ENCODE measurements at places on chromosomes 6 and 20.
A peak's percentile ranks its signal among the peaks of the same experiment; 100 is the strongest.

GRCh38 chr20:59948828-59949720 lies 8.9 kb downstream of the FAM217B start:
- no peak for DNase-seq

- DNase-seq = no peak
These were observed 619 bp downstream of the DAAM2 start for GRCh38 chr6:39792540-39793450.

DNA sequence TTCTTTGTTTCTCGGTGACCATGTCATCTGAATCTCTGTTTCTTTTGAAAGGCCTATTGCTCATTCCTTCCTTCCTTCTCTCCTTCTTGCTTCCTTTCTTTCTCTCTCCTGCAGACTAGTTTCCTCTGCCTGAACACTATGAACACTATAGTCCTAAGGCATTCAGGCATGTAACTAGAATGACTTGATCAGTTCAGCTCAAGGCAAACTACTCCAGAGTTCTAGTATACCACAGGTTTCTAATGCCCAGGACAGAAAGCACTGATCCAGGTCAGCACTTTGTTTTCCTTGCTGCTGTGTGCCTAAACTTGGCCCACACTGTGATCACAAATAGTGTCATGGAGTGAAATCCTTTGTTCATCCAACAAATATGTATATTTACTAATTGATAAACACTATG lies 324.1 kb upstream of the GJE1 start:
- no peak for DNase-seq

DNA sequence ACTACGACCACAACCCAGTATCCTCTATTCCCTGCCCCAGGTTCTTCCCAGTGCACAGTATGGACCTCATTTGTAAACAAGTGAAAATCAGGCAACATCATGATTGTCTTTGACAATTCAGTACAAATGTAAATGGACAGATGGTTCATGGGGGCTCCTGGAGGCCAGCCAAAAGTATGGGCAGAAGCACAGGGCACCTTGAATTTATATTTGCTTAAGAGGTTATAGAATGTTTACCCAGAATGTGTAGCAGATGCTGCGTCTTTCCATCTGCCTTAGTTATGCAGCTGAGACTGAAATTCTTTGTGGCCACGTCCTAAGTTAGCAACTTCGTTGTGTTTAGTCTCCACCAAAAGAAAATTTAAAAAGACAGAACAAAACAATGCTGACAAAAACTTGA lies 559.6 kb upstream of the NRSN1 start:
- no peak for DNase-seq

DNA sequence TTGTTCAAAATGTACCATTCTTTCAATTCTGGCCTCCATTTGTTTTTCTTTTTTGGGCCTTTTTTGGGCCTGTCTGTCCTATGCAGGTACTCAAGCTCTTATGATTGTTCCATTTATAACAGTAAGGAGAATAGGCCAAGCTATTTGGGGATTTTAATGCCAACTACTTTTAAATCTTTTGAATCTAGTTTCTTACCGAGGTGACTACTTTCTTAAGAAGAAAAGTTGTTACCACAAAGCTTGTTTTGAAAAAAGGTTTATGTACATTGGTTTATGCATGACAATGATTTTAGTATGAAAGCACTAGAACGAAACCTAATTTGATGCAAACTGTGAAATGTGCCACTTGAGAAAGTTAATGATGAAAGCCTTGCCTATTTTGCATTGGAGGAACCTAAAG lies 98.3 kb upstream of the MTHFD1L start:
- no peak for DNase-seq

GRCh38 chr20:48294196-48294595 lies 508.9 kb upstream of the SULF2 start:
- DNase-seq = no peak

DNA sequence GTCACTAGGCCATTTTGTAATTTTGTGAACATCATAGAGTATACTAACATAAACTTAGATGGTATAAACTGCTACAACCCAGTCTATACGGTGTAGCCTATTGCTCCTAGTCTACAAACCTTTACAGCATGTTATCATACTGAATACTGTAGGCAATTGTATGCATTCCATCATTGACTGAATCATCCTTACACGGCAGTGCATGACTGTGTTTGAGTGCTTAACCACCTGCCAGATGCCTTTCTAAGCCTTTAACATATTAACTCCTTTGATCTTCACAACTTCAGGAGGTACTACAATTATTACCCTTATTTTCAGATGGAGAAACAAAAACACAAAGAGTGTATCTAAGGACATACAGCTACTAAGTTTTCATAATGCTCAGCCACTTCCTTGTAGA lies 14.0 kb downstream of the DPPA5 start:
- no peak for DNase-seq

- no peak for DNase-seq
These were observed 24.8 kb downstream of the SAMHD1 start for GRCh38 chr20:36926653-36927200.

DNA sequence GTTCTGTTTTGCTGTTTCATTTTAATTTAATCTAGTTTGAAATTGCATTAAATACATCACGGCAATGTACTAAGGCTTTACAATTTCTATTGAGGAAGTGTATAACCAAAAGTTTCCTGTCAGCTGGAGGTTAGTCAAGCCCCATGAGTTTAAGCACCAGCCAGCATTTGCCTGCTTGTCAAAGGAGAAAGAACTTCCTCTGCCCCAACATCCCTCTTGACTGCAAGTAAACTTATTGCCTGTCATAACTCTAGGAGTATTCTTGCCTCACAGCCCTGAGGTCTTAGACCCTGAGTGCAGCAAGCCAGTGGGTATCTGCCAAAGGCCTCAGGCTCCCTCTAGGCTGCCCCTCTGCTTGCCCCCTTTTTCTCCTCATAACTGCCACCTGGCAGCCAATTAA lies 106.7 kb upstream of the INSM1 start:
- no peak for DNase-seq

- DNase-seq = no peak
These were observed 32.9 kb upstream of the BACH2 start for GRCh38 chr6:90329386-90330077.

GRCh38 chr6:110741517-110741916 lies 73.8 kb downstream of the CDK19 start:
- no peak for DNase-seq

GRCh38 chr6:28488916-28489365 lies 26.7 kb downstream of the GPX6 start:
- peak; percentile 25 for DNase-seq

DNA sequence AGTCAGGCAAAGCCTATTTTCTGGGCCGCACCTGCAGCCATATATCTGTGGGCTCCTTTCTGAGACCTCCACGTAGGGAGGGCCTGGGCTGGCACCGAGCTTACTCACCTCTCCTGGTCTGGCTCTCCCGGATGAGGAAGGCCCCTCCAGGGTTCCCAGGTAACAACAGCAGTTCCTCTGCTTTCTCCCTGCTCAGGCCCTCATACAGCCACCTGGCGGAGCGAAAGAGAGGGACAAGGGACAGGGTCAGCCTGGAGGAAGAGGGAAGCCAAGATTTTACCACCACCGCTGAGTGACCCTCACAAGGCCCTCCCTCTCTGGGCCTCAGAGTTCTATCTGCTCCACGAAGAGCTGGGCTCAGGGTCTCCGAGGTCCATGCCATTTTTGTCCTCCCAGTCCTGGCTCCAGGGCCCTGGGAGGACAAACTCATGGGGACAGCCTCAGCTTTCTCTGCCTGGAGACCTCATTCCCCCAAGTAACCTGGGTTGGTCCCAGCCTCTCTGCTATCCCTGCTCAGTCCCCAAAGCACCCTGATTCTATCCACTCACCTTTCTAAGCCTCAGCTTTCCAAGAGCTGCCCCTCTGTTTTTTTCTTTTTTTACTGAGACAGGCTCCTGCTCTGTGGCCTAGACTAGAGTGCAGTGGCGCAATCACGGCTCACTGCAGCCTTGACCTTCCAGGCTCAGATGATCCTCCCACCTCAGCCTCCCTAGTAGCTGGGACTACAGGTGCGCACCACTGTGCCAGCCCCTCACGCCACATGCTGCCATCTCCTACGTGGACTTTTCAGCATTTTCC lies 13.3 kb downstream of the SLA2 start:
- no peak for DNase-seq

GRCh38 chr20:53752583-53752970 lies 158.9 kb upstream of the ZNF217 start:
- DNase-seq = no peak

- no peak for DNase-seq
These were observed 65.1 kb upstream of the DUSP22 start for GRCh38 chr6:227074-227782.

- DNase-seq = no peak
These were observed 23.0 kb downstream of the PACRG start for GRCh38 chr6:162750776-162751175.

GRCh38 chr6:157150076-157150475 lies 173.2 kb downstream of the TMEM242 start:
- DNase-seq = no peak

- no peak for DNase-seq
These were observed 1.1 kb downstream of the SLC22A1 start for GRCh38 chr6:160122744-160123143.

DNA sequence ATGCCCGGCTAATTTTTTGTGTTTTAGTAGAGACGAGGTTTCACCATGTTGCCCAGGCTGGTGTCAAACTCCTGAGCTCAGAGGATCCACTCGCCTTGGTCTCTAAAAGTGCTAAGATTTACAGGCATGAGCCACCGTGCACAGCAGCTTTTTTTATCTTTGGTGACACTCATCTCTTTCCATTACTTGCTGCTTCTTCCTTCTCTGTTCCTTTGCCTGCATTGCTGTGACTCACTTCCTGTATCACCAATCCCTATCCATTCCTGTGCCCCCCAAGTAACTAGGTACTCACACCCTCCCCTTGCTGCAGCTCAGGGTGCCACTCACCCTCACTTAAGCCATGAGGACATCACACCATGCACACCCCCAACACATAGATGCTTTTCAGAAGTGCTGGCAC lies 24.6 kb downstream of the KHDC1L start:
- DNase-seq = no peak

- peak; percentile 42 for DNase-seq
These were observed 838 bp downstream of the STMN3 start for GRCh38 chr20:63652192-63652980.

GRCh38 chr6:33620856-33621710 lies at the start of gene ITPR3:
Gene ITPR3, plus strand, starts transcription at chr6:33621322. Its CDS starts 281 bp downstream, at chr6:33621603.
- peak; percentile 71 for DNase-seq

DNA sequence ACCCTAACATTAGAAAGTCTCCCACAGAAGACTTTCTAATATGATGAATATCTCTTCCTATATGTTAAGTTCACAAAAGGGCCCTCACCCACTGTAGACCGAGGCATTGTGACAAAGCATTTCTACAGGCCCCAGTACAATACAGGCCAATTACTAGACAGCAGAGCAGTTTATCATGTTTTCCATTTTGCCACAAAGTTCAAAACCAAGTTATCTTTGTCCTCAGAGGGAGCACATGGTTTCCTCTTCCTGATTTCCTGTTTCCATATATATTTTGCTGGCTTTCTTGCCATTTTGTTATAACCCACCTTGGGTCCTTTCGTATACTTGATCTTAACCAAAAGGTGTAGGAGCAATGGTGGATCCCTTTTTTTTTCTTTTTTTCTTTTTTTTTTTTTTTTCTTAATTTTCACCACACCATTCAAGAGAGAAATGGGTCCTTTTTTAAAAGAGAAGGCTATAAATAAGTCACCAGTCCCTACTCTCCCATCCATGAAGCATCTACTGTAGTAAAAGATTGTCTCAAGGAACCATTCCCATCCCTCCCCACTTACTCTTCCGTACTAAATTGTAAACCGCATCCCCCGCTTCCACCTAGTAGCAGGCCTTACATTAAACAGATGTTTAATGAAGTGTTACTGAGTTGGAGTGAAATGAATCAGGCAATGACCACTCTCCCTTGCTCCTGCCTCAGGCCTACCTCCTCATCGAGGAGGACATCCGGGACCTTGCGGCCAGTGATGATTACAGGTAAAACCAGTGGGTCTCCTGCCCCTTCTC lies 2.1 kb upstream of the UBE2C start:
- DNase-seq = no peak

- no peak for DNase-seq
These were observed 26.2 kb upstream of the TCFL5 start for GRCh38 chr20:62887860-62888239.

DNA sequence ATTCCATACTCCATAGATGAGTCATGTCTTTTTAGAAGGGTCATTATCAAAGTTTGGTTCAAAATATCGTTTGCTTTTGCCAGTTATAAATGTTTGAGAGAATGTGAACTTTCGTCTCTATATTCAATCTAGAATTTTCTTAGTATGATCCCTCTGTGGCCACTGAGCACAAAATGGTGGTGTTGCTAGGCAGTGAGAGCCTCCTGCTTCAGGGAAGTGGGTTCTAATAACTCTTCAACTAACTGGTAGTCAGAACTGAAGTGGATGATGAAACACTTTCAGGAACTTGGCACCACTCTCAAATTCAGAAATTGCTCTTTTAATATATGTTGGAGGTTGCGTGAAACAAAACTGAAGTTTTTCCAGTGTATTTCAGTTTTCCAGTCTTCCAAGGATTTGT lies 125.0 kb upstream of the DOK5 start:
- DNase-seq = no peak

- no peak for DNase-seq
These were observed 34.3 kb downstream of the SLC22A23 start for GRCh38 chr6:3422435-3423070.

DNA sequence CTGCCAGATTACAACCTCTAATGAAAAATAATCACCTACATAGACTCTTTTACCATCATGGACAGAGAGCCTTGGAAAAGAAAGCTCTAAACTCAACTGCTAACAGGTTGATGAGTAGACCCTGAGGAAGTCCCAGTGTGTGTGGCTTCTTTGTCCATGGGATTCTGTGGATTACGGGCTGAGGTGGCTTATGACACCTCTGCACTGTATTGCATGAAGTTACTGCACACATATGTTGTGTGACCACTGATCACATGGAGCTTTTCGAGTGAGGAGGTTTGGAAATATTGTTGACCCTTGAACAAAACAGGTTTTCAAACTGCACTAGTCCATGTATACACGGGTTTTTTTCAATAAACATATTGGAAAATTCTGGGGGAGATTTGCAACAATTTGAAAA lies 124.4 kb downstream of the RIN2 start:
- DNase-seq = no peak

GRCh38 chr6:3803627-3804468 lies 45.3 kb upstream of the FAM50B start:
- no peak for DNase-seq

DNA sequence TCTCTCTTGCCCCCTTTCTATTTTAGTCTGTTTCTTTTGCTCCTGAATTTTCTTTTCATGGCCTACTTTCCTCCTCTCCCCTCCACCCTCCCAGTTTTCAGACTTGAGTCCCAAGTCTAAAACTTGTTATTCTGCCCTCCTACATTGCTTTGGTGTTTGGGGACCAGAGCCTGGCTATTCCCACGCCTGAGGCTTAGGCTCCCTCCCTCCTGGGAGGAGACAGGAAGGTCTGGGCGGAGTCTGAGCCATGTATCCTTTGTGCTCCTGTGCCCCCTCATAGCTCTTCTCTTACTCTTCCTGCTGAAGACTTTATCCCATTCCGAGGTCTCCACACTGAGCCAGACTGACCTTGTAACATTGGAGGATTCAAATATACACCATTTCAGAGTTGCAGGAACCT lies 69.5 kb downstream of the DAAM2 start:
- no peak for DNase-seq

Measured in stimulated activated CD4-positive, alpha-beta T cell treated with anti-CD3 and anti-CD28 coated beads, Interleukin-12 subunit alpha, Interleukin-12 subunit beta, amount 100 ng/mL, for 4 hours (primary cell).